ENCODE measurements at places on chromosomes 5 and 9.

GRCh38 chr5:10323588-10324488 is 16.1 kb upstream of the CMBL start:
- DNase-seq = no peak

DNA sequence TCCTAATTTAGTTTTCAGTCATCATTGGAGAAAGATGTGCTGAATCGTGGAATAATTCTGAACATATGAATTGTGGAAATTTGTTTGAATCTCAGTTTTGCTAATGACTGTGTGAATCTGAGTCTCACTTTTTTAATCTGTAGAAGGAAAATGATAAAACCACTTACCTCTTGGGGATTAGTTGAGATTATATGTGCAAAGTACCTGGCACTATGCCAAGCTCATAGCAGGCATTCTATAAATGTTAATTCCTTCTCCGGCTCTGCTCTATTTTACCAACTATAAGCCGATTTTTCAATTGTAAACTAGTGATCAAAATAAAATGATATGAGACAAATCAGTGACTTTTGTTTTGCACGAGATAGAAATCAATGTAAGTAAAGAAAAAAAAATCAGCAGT is 290.8 kb downstream of the TRPM3 start:
- no peak for DNase-seq

GRCh38 chr5:159971038-159971437 is 37.9 kb upstream of the TTC1 start:
- no peak for DNase-seq

- no peak for DNase-seq
These were observed 6.6 kb upstream of the PRXL2C start for GRCh38 chr9:96661711-96662110.
